NCI-H2107 (cell line): ENCODE measurements at places on chromosomes 16 and 17.

GRCh38 chr17:19904412-19904811, 36.7 kb upstream of the ULK2 start:
- DNase-seq: no peak

DNA sequence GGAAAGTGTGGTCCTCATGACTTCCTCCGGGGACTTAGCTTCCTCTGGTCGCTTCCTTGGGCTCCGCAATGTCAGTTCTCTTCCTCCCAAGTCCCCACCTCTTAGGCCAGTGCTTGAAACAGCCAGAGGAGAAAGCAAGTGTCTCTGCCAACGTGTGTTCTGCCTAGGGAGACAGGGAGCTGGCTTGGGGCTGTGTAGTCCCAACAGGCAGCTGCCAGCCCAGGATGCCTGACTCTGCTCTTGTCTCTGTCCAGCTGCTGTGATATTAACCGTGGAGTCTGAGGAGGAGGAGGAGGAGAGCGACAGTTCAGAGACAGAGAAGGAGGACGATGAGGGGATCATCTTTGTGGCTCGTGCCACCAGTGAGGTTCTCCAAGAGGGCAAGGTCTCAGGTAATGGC, 13.5 kb upstream of the PLEKHG4 start:
- DNase-seq: no peak

GRCh38 chr16:50480206-50480605, 68.0 kb upstream of the NKD1 start:
- no peak for DNase-seq

- DNase-seq: no peak
These were observed 16.4 kb upstream of the CUEDC1 start for GRCh38 chr17:57971572-57971971.

- DNase-seq: no peak
These were observed 137.2 kb downstream of the SNX29 start for GRCh38 chr16:12113523-12114345.

DNA sequence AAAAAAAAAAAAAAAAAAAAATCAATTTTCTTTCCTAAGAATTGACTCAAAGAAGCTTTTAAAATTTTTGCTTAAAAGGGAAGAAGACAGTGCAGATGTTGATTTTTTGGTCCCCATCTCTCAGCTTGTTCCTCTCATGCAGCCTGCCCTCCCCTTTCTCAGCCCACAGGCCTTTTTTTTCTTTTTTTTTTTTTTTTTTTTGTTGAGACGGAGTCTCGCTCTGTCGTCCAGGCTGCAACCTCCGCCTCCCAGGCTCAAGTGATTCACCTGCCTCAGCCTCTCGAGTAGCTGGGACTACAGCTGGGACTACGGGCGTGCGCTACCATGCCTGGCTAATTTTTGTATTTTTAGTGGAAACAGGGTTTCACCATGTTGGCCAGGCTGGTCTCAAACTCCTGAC, 17.7 kb downstream of the YPEL2 start:
- DNase-seq: no peak

DNA sequence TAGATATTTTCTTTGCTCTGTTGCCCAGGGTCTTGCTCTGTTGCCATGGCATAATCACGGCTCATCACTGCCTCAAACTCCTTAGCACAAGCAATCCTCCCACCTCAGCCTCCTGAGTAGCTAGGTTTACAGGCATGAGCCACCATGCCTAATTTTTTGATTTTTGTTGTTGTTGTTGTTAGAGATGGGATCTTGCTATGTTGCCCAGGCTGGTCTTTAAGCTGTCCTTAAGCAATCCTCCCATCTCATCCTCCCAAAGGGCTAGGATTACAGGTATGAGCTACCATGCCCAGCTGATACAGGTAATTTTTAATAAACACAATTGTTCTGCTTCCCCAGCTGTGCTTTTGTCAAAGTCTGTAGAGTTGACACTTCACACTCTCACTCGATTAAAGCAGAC, 159.3 kb downstream of the PARN start:
- DNase-seq: no peak

DNA sequence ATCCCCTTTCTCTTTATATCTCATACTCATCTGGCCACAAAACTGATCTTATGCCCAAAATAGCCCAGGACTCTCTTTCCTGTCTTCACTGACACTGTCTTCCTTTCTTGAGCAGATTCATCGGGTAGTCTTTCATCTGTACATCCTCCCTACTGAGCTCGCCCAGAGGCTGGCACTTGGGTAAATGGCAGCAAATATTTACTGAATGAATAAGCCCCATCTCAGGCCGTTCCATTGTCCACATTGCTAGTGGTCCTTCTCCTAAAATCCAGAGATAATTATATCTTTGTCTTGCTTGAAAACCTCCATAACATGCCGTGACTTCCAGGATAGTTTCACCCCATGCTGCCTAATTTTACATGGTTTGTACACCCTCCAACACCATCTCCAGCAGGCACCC, 158.1 kb upstream of the SDK2 start:
- DNase-seq: no peak

GRCh38 chr17:50818921-50819657, 16.3 kb upstream of the WFIKKN2 start:
- no peak for DNase-seq

DNA sequence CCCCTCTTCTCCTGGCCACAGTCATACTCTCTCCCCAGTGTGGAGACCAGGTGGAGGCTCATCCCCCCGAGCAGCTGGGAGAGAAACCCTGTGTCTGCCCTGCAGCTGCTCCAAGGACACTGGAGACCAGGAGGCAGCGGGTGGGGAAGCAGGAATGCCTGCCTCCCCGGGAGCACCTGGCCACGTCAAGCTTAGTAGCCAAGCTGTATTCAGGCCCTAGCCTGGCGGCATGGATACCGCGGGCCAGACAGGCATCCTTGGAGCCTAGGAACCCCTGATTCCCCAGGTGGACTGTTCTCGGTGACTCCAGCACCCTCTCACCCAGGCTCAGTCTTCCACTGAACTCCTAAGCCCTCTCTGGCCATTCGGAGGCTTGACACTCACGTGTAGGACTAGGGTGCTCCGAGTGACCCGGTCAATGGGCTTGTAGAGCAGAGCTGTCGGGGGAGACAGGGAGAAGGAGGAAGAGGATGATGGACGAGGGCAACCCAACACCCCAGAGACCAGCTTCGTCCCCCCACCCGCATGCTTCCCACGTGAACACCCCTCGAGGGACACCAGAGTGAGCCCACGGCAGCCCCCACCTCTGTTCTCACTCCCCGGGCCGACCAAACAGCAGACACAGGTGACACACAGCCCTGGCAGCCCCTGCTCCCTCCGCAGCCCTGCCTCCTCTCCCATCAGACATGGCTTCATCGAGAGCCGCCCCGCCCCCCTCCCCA, 76.5 kb downstream of the TIMM22 start:
- DNase-seq: no peak

GRCh38 chr17:3918372-3919122, 2.3 kb upstream of the P2RX1 start:
- DNase-seq: no peak

DNA sequence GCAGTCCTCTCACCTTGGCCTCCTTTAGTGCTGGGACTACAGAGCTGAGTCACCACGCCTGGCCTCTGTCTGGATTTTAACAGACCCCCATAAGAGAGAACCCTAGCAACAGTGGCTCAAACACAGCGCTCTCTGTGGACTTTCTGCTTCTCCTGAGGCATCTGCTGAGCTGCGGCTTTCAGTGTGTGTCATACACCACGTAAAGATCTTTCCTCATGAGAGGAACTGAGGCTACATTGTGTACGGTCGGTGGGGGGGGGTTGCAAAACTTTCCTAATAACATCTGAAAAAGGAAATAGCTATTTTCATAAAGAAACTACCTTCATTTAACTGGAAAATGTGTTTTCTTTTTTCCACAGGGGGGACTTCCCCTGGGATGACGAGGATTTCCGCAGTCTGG, 32.9 kb downstream of the DEF8 start:
- no peak for DNase-seq
